Calu3 (cell line): ENCODE measurements at places on chromosomes 6 and 20. TPM values are rescaled to one million over a fixed set of nuclear protein-coding genes. Genes with fewer than 3 reads are reported as not detected.

The SLC26A8 gene
- 0.10 TPM in 1 of 2 replicates, not detected in the other for total RNA-seq

The OOEP gene
- 7.0 and 7.1 TPM in 2 replicates for total RNA-seq

DNA sequence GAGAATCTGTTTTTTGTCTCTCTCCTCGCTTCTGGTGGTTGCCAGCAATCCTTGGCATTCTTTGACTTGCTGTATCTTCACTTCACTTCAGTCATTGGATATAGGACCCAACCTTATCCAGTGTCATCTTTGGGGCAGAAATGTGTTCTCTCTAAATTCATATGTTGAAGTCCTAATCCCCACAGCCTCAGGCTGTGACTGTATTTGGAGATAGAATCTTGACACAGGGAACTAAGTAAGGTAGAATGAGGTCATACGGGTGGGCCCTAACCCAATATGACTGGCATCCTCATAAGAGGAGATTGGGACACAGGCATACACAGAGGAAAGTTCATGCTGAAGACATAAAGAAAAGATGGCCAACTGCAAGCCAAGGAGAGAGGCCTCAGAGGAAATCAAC lies 51.9 kb upstream of the TPD52L1 start:
- no peak for DNase-seq

DNA sequence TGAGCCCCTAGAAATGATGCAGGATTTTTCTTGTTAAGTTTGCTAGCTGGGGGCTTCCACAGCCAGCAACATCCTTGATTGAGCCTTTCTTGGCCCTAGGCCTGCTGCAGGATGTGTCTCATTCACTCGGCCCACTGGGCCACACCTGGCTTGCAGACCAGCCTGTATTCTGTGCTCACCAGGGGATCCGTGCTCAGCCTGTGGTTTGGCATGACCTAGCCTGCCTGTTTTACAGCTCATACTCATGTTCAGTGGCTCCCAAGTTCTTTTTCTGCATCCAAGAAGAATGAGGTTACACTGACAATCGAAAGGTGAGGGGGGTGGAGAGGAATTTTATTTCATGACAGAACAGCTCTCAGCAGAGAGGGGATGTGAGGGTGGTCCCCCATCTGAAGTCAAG lies 263.4 kb downstream of the RIMS1 start:
- DNase-seq = no peak

The CALHM6 gene
- total RNA-seq = 1.4 TPM in 1 of 2 replicates, not detected in the other

GRCh38 chr6:158047127-158047518 lies 65.5 kb downstream of the SYNJ2 start:
- DNase-seq = no peak

The ENPP1 gene
- 7.6 and 7.7 TPM in 2 replicates for total RNA-seq

The RSPH4A gene
- total RNA-seq = 0.21 and 0.22 TPM in 2 replicates

GRCh38 chr6:45880159-45880558 lies 135.5 kb downstream of the CLIC5 start:
- DNase-seq = peak; percentile 39

The PSORS1C1 gene
- 9.4 and 11.0 TPM in 2 replicates for total RNA-seq

DNA sequence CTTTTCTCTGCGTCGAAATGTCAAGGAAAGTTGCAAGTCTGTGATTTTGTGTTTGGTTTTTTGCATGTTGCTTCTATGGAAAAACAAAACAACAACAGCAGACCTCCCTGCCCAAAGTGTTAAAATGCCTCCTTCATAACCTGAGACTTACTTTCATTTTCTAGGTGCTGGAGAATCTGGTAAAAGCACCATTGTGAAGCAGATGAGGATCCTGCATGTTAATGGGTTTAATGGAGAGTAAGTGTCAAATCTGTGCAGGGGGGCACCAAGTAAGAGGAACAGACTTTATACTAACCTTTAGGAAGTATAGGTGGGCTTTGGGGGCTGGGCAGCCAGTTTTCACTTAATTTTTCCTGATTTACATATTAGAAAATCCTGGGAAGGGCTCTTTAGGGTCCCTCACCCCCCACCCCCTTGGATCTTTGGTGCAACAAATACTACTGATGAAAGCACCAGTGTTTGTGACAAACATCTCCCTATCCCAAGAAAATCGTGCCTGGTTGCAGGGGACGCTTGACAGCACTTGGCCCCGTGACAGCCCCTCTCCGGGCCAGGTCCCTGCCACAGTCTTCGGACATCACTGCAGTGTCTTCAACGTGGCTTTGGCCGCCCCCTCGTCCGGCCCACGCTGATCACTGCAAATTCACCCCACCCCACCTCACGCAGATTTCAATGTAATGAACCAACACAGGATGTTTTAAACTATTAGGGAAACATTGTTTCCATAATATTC lies 43.1 kb downstream of the GNAS start:
- no peak for DNase-seq

DNA sequence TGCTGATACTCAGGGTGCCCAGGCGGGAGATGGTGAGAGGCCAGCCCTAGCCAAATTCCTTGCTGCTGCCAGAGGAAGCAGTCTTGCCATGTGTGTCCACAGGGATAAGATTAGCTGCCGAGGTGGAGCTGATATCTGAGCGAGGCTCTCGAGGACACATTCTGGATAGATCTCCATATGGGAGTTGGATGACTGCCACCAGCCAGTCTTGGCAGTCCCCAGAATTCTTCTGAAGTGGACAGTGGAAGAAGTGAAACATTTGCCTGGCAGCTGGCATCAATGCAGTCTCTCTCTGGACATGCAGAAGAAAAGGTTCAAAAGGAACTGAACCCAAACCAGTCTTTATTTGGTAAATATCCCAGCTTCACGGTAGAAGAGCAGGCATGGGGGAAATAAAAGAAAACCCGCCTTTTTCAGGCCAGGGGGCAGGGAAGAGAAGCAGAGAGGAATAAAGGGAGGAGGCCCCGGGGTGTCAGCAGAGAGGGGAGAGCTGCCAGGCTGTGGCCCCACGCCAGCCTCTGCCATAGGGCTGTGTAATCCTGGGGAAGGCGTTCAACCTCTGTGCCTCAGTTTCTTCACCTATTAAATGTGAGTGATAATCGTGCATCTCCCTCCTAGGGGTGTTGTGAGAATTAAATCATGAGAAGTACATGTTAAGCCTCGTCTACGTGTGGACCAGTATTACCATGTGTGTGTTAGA lies 3.7 kb upstream of the FUCA2 start:
- no peak for DNase-seq

DNA sequence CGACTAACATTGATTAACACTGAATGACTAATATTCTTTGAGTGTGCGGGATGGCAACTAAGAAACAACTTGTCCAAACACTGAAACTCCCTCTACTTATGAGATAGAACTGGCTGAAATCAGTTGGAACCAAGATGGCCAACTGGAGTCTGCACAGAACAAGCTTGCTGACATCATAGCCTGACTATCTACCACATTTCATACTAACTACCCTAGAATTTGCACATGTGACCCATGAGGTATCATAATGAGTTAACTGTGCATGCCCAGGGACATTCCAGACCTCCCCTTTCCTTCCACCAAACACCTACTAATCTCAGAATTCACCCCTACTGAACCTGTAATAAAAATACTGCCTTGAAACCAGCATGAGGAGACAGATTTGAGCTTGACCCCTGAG lies 43.2 kb downstream of the PHIP start:
- no peak for DNase-seq

The LTB gene
- total RNA-seq = 0.44 and 1.4 TPM in 2 replicates

The HLA-DQA1 gene
- 6.9 and 12.9 TPM in 2 replicates for total RNA-seq

GRCh38 chr20:33810259-33810658 lies 889 bp upstream of the CHMP4B start:
- DNase-seq = no peak

DNA sequence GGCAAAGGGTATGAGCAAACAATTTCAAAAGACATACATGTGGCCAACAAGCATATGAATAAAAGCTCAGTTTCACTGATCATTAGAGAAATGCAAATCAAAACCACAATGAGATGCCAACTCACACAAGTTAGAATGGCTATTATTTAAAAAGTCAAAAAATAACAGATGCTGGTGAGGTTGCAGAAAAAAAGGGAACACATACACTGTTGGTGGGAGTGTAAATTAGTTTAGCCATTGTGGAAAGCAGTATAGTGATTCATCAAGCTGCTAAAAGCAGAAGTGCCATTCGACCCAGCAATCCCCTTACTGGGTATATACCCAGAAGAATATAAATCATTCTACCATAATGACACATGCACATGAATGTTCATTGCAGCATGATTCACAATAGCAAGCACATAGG lies 6.7 kb upstream of the KHDC1L start:
- DNase-seq = no peak

The TSBP1 gene
- not detected in 2 replicates for total RNA-seq

The PARD6B gene
- 114 and 127 TPM in 2 replicates for total RNA-seq

GRCh38 chr6:103177791-103178190 lies 1681.9 kb downstream of the HACE1 start:
- DNase-seq = no peak

The CDH26 gene
- 0.76 and 1.1 TPM in 2 replicates for total RNA-seq

- no peak for DNase-seq
These were observed 491.4 kb upstream of the SOX4 start for GRCh38 chr6:21102201-21102600.

The SYNDIG1 gene
- not detected in 2 replicates for total RNA-seq

DNA sequence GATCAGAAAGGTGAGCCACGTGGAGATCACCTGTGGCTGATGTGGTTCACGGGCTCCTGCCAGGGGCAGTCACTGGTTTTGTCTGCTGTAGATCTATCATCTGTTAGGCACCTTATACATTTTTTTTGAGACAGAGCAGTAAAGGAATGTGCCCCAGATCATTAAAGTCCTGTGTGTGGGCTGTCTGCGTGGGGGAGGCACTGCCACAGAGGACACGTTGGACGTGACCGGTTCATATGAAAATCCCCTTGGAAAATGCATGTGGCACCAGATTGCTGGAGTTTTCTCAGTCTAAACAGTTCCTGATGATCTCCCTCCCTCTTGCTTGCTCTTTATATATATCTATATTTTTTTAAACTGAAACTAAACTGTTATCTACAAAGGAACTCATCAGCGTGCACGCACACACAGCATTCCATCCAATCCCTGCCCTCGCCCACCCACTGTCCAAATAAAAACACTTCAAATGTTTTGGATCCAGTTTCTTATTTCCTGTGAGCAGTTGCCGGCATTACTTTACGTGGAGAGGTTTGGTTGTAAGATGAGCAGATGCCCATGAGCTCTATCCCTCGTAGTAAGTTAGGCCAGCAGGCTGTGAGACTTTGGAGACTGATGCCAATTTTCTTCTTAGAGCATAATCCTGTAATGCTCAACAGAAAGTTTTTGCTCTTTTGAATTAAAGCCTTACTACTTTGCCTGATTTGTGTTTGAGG lies 161.6 kb upstream of the EXOC2 start:
- no peak for DNase-seq

The CHRNA4 gene
- not detected in 2 replicates for total RNA-seq

GRCh38 chr20:61937146-61937962 lies 128.3 kb downstream of the TAF4 start:
- no peak for DNase-seq

GRCh38 chr6:67184405-67184804 lies 1450.7 kb upstream of the ADGRB3 start:
- DNase-seq = no peak

DNA sequence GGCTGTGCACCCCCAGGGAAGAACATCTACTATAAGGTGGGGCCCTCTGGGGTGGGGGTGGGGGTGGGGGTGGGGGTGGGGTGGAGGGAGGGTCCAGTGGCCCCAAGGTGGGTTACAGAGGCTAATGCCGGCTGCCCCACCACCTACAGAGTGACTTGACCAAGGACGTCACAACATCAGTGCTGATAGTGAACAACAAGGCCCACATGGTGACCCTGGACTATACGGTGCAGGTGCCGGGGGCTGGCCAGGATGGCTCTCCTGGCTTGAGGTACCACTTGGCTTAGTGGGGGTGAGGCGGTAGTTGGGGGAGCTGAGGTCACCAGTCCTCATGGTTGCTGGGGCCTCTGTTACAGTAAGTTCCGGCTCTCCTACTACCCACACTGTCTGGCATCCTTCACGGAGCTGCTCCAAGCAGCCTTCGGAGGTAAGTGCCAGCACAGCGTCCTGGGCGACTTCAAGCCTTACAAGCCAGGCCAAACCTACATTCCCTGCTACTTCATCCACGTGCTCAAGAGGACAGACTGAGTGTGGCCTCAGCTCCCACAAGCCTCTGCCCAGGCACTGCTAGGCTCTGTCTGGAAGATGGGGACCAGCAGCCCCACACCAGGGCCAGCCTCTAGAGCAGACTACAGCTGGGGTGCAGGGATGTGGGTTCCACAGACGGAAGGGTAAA lies 2.8 kb downstream of the GNMT start:
- DNase-seq = no peak

DNA sequence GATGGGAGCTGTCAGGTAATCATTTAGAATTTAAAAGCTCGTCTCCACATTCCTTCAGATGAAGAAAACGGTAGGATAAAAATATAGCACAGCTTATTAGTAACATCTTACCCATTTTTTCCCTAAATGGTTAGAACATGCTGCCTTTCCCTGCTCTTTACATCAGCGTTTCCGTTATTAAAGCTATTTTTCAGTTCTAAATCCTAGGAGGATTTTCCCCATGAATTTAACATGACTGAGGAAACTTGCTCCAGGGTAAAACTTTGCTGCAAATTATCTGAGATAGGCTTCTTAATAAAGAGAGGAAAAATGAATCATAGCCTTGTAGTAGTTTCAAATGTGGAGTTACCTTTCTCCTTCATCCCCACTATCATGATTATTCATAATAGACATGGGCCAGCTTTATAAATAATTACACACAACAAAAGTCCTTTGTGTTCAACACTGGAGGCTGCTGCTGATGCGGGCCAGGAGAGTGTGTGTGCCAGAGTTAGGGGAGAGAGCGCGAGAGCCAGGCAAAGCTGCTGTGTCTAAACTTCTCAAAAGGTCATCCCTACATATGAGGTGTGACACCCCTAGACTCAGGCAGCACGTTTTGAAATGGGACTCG lies 24.4 kb downstream of the MYLIP start:
- DNase-seq = no peak

DNA sequence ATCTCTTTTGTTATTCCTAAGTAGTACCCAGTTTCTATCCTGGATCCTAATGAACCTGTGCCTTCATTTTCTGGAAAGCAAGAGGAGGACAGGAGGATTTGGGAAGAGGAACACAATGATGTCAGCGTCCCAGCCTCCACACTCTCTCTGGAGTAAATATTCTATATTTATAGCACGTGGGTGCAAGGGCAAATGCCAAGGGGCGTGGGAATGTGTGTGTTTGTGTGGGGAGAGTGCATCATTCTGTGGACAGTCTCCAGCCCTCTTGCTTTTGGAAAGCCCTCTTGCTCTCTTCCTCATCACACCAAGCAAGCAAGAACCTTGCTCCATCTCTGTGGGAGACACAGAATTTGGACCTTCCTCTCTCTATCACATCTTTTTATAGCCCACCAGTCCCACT lies 103.2 kb upstream of the EMILIN3 start:
- DNase-seq = no peak

The RALY gene
- 253 and 275 TPM in 2 replicates for total RNA-seq

DNA sequence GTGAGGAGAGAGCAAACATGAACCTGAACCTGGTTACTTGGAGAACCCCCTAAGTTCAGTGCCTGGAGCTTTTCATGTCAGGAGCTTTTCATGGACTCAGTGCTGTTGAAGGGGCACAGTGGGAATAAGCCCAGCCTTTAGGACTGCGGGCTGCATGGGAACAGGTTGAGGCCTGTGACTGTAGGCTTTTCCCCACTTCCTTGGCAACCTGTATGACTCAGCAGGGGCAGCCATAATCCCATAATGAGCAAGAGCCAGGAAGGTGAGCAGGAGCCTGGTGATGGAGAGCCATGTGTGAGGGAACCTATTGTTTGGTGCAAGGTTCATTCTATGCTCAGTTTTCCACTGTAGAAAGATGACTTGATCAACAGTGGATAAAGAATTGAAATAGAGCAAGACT lies 23.4 kb downstream of the MEP1A start:
- DNase-seq = no peak

The GPR63 gene
- 1.3 and 2.7 TPM in 2 replicates for total RNA-seq
